Stimulated activated CD4-positive, alpha-beta T cell treated with anti-CD3 and anti-CD28 coated beads, Interleukin-4, amount 100 ng/mL, for 24 hours (primary cell): ENCODE measurements at places on chromosomes 1 and 21.

- peak; percentile 57 for DNase-seq
These were observed at the start of gene TMEM240 for GRCh38 chr1:1540090-1540817. Gene TMEM240 (minus strand): TSS chr1:1540624. CDS start chr1:1540346, 278 bp downstream.

DNA sequence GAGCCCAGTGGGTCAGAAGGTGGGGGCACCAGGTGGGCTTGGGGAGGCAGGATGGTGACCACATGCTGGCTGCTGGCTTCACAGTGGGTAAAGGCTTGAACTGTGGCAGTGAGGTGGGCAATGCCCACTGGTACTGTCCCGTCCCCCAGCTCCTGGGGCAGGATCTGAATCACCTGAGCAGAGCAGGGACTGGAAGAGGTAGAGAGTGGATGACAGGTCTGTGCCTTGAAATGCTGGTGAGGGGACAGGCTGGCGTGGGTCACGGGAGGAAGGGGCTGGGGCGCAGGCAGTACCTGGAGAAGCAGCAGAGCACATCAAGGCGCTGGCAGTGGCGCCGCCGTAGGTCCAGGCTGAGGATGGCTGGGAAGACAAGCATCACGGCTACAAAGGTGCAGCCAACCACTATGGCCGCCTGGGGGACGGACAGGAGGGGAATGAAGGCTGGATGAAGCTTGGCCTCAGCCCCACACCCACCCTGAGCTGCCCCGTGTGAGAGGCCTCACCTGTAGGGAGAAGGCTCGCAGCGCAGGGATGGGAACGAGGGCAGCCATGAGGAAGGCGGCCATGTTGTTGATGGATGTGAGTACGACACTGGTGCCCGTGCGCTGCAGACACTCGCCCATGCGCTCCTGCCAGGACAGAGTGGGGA, 14.9 kb downstream of the PTCH2 start:
- DNase-seq: no peak

DNA sequence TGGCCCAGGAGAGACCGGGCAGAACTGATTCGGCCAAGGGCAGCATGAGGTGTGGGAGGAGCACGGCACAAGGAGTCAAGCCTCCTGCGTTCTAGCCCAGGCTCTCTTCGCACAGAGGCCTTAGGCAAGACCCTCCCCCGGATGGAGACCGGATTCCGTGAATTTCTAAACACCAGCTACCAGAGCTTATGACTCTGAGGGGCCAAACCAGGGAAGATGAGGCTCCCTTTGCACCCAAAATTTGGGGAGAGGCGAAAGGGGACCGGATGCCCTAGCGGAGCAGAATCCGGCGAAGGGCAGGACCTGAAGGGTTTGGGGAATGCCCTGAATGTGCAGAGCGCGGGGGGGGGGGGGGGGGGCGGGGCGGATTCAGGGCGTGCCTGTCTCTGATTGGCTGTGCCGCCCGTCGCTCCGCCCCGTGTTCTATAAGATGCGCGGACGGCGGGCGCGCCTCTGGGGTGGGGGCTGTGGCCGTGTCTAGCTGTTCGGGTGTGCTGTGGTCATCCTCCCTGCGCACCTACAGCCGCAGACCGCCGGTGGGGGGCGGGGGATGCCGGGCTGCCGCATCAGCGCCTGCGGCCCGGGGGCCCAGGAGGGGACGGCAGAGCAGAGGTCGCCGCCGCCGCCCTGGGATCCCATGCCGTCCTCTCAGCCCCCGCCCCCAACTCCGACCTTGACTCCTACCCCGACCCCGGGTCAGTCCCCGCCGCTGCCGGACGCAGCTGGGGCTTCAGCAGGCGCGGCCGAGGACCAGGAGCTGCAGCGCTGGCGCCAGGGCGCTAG, at the start of gene TRNP1:
Gene TRNP1, plus strand, starts transcription at position 456 of the 783 bp plus-strand sequence. Its CDS starts 95 bp downstream, at position 551.
- peak; percentile 70 for DNase-seq

DNA sequence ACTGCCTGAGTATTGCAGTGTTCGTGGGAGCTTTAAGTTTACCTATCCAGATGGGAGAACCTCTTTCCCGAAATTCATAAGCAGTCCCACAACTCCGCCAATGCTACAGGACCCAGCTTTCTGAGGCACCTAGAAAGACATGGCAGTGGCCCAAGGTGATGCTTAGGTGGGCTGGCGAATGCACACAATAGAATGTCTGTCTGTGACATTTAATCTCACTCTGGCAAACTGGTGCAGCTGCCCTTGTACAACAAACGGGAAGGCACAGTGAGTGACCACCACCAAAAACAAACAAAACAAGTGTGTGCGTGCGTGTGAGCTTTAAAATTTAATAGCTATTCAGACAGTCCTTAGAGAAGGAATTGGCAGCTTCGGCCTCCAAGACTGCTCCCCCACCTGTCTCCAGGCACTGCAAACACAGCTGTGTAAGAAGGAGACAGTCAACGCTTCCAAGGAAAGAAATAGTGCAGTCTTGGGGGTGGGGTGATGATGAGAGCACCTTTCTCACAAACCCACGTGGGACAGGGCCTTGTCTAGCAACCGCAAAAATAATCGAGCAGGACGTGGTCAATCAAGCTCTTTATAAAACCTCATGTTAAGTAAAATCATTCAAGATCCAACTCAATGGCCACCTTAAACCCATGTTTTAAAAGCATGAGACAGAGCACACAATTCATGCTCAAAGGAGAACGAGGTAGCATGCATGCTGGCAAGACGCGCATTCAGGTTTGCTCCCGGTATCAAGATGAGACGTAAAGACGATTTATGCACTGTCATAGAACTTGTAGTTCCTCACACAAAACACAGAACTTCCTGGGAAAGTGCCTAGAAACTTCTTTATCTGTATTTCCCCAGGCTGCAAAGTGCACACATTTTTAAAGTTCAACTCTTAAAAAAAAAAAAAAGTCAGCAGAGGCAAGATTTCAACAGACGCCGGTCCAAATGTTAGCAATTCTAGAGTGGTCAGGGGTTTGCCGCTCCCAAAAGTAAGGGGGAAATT, 84.1 kb downstream of the TM2D1 start:
- DNase-seq: no peak

GRCh38 chr21:36209626-36210171, 53.1 kb downstream of the DOP1B start:
- peak; percentile 38 for DNase-seq

DNA sequence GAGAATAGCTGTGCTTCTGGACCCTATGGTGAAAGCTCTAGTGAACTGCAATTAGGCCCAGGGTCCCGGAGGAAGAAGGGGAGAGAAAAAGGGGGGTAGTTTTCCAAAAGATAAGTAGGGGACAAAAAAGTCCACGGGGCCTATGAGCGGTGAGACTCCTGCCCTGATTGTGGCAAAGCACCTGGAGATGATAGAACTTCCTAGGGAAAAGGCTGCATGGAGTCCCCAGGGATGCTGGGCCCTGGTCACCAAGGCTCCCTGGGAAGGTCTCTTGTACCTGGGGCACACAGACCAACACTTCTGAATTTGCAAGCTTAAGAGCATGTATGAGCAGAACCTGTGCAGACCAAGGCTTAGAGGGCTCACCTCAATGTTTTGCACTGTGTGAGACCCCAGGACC, 5.4 kb upstream of the SHISA4 start:
- DNase-seq: no peak

GRCh38 chr1:200351826-200352549, 57.8 kb downstream of the ZNF281 start:
- DNase-seq: peak; percentile 8

- DNase-seq: no peak
These were observed 5.1 kb downstream of the TMEM61 start for GRCh38 chr1:54985556-54985955.

DNA sequence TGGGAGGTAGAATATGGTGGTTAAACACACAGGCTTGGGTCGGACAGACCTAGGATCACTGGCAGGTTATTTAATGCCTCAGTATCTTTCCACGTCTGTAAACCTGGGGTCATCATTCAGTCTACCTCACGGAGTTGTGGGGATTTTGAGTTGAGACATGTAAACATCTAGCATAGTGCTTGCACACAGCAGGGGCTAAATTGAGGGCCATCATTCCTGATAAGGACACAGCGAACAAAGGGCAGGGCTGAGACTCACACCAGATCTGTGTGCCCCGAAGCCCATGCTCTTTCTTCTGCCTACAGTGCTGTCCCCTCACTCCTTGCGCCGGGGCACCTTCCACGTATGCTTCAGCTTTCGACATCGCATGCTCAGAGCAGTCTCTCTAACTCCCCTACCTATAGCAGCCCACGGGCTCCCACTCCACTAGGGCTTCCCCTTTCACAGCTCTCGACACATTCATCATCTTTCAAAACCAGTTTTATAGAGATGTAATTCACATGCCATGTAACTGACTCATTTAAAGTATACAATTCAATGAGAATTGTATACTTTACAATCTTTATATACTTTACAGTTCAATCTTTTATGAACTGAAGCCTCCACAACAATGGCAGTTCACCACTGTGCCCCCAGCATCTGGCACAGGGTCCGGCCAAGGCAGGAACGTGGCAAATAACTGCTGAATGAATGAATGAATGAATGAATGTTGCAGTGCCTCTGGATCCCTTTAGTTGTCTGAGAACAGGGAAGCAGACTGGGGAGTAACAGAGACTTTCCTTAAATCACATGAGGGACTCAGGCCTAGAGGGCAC, 48.0 kb downstream of the GPR161 start:
- no peak for DNase-seq

GRCh38 chr1:109307274-109308021, 637 bp upstream of the MYBPHL start:
- no peak for DNase-seq

DNA sequence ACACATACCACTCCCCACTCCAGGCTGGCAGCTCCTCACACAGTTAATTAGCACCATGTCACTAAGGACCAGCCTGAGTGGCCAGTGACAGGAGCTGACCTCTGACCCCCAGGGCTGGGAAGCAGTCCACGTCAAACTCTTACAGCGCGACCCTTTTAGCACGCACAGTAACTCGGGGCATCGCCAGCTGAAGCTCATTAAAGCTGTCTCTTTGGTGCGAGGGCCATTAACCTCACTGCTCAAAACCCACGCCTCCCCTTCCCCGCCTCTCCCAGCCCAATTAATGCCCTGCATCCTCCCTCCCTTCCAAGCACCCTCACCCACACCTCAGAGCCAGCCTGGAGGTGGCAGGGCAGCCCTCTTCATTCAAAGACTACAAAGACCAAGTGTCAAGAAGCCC, 31.7 kb downstream of the DMAP1 start:
- DNase-seq: no peak

GRCh38 chr1:247639381-247639981, 34.1 kb downstream of the OR2G3 start:
- DNase-seq: no peak

DNA sequence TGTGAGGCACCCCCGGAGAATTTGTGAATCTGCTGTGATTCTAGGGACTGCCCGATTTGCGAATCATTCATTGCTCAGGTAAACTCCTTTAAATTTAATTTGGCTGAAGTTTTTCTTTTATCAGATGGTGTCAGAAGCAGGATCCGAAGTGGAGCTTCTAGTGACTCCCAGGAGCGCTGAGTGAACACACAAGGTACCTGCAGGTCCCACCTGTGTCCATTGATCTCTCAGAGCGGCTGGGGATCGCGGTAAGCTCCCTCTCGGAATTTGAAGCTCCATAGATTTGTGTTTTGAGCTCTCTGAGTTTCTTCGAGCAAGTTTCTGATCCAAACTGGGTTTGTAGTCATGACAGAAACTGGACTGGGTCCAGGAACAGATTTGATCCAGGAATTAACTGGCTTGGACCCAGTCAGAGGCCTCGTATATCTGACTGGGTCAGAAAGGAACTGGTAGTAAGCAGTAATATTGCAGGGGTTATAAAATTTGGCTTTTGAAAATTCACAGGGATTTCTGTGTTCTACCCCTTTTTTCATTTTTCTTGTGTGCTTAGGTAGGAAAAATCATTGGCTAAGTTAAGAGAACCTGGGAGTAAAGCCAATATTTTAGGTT, 56.2 kb upstream of the EDEM3 start:
- DNase-seq: no peak

- DNase-seq: no peak
These were observed 206.8 kb downstream of the SLC45A1 start for GRCh38 chr1:8524627-8525157.

DNA sequence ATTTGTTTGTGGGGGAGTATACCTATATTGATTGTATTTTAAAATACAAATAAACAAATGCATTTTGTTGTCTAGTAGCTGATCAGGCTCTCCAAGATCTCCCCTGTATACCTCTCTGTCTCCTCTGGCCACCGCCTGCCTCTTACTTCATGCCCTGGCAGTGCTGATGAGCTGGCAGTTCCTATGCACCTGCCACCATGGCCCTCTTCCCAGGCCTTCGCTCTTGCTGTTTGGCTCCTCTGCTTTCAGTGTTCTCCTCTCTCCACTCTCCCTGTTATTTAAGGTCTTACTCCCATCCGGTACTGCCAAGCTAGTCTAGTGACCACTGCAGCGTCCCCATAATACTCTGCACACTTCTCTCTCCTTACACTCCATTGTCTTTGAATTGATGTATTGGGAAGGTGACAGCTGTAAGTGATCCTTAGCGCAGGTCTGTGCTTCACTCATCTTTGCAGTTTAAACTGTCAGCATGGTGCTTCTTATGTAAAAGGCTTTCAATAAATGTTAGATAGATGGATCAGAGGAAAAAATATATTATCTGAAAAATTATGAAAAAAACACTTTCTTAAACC, 88.1 kb upstream of the ATP1A1 start:
- DNase-seq: no peak

DNA sequence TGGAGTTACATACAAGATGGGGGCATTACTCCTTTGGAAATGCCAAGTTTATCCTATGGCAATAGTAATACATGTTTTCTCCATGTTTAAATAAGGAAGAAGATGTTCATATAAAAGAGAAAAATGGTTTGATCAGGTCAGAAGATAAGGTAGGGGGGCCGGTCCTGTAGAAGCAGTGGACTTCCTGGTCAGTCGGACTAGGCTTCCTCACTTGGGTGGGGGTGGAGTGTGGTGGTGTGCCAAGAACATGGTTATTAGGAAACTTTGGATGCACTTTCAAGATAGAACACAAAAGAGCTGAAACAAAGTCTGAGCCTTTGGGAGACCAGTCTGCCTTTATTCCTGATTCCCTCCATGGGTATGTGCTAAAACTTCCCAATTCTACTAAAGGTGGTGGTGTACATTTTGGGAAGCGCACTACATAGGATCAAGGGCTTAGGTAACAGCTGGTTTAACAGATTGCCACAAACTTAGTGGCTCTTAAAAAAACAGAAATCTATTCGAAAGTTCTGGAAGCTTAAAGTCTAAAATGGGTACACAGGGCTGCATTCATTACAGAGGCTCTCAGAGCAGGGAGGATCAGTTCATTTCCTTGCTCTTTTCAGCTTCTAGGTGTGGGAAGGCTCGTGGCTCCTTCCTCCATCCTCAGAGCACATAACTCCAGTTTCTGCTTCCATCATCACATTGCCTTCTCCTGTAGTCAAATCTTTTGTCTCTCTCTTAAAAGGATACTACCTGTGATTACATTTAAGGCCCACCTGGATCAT, 64.6 kb downstream of the KDM1A start:
- no peak for DNase-seq

DNA sequence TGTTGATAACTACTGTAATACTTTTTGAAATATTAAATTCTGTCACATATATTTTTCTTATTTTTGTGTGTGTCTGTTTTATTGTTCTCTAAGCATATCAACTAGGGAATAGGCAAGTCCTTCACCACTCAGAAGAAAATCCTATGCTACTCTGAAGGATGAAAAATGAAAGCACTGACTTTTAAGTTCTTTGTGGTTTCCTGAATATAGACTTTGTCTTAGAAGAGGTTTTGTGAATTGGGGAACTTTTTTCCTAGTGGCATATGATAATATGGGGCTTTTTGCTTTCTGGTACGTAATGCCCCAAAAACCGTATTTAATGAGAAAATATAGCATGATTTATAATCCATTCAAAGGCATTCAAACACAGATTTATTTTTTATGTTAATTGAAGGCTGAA, 136.0 kb downstream of the SNX7 start:
- no peak for DNase-seq
